A673 (cell line): ENCODE measurements at places on chromosomes 2 and 18. TPM values are rescaled to one million over a fixed set of nuclear protein-coding genes. Genes with fewer than 3 reads are reported as not detected.
A peak's percentile ranks its signal among the peaks of the same experiment; 100 is the strongest.

GRCh38 chr18:28820353-28820752 lies 643.4 kb upstream of the CDH2 start:
- H3K36me3 ChIP-seq, result no peaks in the 10 kb centered on the region
- no peak overlapping the region for H3K4me3 ChIP-seq
- H3K4me1 ChIP-seq, result no peaks in the 10 kb centered on the region
- DNase-seq, result no peak

DNA sequence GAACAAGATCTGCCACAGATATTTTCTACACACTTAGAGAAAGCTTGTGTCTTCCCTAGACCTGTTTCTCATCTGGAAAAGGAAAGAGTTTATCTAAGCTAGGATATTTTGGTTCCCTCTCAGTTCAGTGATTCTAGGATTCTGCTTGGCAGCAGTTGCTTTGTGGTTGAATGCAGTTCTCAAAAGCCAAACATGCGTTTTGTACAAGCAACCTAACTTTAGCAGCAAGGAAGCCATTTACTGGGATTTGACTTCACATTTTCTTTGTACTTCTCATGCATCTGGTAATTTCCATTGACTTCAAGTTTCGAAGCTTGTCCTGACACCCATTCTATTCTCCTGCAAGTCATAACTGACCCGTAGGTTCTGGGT lies 33.3 kb downstream of the VSNL1 start:
- no peaks in the 10 kb centered on the region for H3K27me3 ChIP-seq
- no peaks in the 10 kb centered on the region for H3K36me3 ChIP-seq
- H3K4me3 ChIP-seq, result no peak overlapping the region

DNA sequence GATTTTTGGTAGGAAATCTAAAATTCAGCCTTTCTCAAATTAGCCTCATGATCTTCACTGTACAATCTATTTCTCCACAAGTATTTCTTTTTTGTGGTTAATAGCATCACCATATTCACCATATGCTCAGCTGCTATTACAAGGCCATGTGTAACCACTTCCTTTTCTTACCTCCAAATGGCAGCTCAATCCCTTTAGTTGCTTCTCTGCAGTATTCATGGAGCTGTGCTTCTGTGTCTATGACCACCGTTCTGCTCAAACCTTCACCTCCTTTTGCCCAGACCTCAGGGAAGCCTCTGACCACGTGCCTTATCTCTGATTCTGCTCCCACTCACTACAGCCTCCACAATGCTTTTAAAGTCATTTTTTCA lies 126.7 kb upstream of the TMEM200C start:
- no peaks in the 10 kb centered on the region for H3K27me3 ChIP-seq
- no peak overlapping the region for H3K4me3 ChIP-seq
- no peaks in the 10 kb centered on the region for H3K36me3 ChIP-seq
- DNase-seq, result no peak
- no peak overlapping the region for H3K27ac ChIP-seq

Gene REG3G
- total RNA-seq, result not detected in 2 replicates

Gene G6PC2
- not detected in 2 replicates for total RNA-seq

GRCh38 chr2:188459061-188459460 lies 167.4 kb downstream of the GULP1 start:
- no peak for DNase-seq
- no peak overlapping the region for H3K27ac ChIP-seq
- H3K36me3 ChIP-seq, result no peaks in the 10 kb centered on the region
- no peak overlapping the region for H3K4me3 ChIP-seq
- no peaks in the 10 kb centered on the region for H3K27me3 ChIP-seq

Gene CIB4
- total RNA-seq, result not detected in 2 replicates

DNA sequence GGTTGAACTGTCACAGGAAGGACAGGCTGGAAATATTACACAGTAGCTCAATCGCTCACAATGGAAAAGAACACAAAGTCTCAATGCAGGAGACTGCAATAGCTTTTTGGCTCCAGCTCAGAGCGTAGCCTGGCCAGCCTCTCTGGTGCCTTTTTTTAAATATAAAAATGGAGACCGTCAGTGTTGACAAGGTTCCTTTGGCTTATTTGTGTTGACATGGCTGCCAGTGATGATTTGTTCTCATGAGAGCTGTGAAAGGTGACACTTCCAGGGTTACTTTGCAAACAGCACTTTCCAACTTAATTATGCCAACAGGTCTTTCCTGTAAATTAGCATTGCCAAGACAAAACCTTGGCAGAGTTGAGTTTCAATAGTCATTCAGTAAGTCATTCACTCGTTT lies 70.8 kb downstream of the KCNE4 start:
- no peak overlapping the region for H3K4me3 ChIP-seq
- H3K36me3 ChIP-seq, result no peaks in the 10 kb centered on the region
- H3K27me3 ChIP-seq, result no peaks in the 10 kb centered on the region
- H3K27ac ChIP-seq, result peak overlapping the region; percentile 84
- H3K4me1 ChIP-seq, result peaks cover 85% of the 10 kb centered on the region

Gene VIT
- not detected in 2 replicates for total RNA-seq

Gene ABCA12
- total RNA-seq, result 0.04 TPM in 1 of 2 replicates, not detected in the other

DNA sequence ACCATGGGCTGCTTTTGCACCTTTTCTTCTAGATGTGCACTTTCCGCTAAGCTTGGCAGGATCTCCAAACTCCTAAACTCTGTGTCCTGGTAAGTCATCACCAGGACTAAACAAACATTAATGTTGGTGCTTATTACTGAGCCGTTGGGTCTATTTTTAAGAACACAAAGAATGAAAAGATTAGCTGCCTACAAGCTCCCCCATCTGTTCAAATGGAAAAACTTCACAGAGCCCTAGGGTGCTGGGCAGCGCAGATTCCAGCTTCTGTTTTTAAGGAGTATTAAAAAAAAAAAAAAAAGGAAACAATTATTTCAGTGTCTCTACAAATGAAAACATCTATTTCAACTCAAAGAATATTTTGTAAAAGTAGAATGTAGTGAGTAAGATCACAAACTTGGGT lies 97.8 kb upstream of the AQP4 start:
- no peak overlapping the region for H3K27ac ChIP-seq
- DNase-seq, result peak; percentile 1
- H3K27me3 ChIP-seq, result no peaks in the 10 kb centered on the region
- H3K36me3 ChIP-seq, result no peaks in the 10 kb centered on the region
- H3K4me1 ChIP-seq, result no peaks in the 10 kb centered on the region
